ENCODE measurements at places on chromosomes 4 and X.
A peak's percentile ranks its signal among the peaks of the same experiment; 100 is the strongest.

DNA sequence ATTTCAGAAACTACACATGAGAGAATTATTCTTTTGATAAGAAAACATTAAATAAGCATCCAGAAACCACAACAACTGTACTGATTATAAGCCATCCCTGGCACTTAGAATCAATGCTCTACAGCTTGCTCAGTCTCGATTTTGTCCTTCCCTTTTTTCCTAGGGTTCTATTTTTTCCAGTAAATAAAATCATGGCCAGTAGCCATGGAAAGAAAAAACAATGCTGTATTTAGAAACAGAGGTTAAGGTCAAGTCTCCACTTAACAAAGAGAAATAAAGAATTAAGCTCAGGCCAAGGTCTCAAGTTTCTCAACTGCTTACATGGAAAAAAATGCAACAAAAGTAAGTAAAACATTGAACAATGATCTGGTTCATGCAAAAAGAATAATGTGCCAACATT lies 38.7 kb upstream of the GRID2 start:
- no peaks in the 10 kb centered on the region for H3K27me3 ChIP-seq
- no peak overlapping the region for H3K4me3 ChIP-seq
- no peaks in the 10 kb centered on the region for H3K36me3 ChIP-seq
- no peak overlapping the region for H3K27ac ChIP-seq
- peak; percentile 7 for DNase-seq

GRCh38 chr4:15231265-15232091 lies 196.4 kb upstream of the C1QTNF7 start:
- H3K4me3 ChIP-seq, result no peak overlapping the region
- no peak overlapping the region for H3K27ac ChIP-seq
- peak; percentile 76 for DNase-seq
- H3K4me1 ChIP-seq, result peaks cover 28% of the 10 kb centered on the region

GRCh38 chr4:107658400-107659336 lies 61.4 kb downstream of the PAPSS1 start:
- no peak overlapping the region for H3K4me3 ChIP-seq
- H3K27ac ChIP-seq, result no peak overlapping the region

- H3K4me1 ChIP-seq, result no peaks in the 10 kb centered on the region
- no peak for DNase-seq
- no peaks in the 10 kb centered on the region for H3K36me3 ChIP-seq
- H3K27ac ChIP-seq, result no peak overlapping the region
- H3K27me3 ChIP-seq, result no peaks in the 10 kb centered on the region
- H3K4me3 ChIP-seq, result no peak overlapping the region
These were observed 11.7 kb downstream of the MMRN1 start for GRCh38 chr4:89906316-89906715.

- no peak for DNase-seq
- no peaks in the 10 kb centered on the region for H3K36me3 ChIP-seq
- H3K4me1 ChIP-seq, result no peaks in the 10 kb centered on the region
- H3K27me3 ChIP-seq, result no peaks in the 10 kb centered on the region
- no peak overlapping the region for H3K27ac ChIP-seq
These were observed 69.5 kb downstream of the IL15 start for GRCh38 chr4:141705747-141706377.

- peaks cover 9% of the 10 kb centered on the region for H3K27me3 ChIP-seq
- H3K36me3 ChIP-seq, result no peaks in the 10 kb centered on the region
- no peaks in the 10 kb centered on the region for H3K4me1 ChIP-seq
- no peak overlapping the region for H3K27ac ChIP-seq
- DNase-seq, result peak; percentile 26
These were observed 2.4 kb downstream of the MID1 start for GRCh38 chrX:10617999-10618351.

GRCh38 chr4:26787461-26788340 lies 72.9 kb upstream of the STIM2 start:
- peak overlapping the region; percentile 28 for H3K27ac ChIP-seq
- DNase-seq, result peak; percentile 75
- H3K4me3 ChIP-seq, result no peak overlapping the region

- no peaks in the 10 kb centered on the region for H3K4me1 ChIP-seq
- no peak for DNase-seq
- no peak overlapping the region for H3K27ac ChIP-seq
- no peaks in the 10 kb centered on the region for H3K36me3 ChIP-seq
- no peaks in the 10 kb centered on the region for H3K27me3 ChIP-seq
These were observed 178.7 kb downstream of the KDR start for GRCh38 chr4:54946741-54947140.

DNA sequence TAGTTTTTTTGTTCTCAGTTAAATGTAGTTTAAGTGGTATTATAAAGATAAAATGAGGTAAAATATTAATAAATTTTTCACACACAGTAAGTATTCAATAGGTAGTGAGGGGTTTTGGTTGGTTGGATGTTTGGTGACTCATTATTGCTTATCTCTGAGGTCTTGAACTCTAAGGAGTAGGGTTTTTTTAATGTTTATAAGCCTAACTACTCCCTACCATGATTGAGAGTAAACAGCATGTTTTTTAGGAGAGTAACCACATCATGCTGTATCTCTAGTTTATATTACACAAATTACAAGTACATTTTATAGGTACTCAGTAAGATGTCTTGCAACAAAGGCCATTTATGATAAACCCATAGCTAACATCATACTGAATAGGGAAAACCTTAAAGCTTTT lies 181.6 kb downstream of the MAPK10 start:
- H3K4me3 ChIP-seq, result no peak overlapping the region
- no peak for DNase-seq
- no peak overlapping the region for H3K27ac ChIP-seq
- H3K27me3 ChIP-seq, result no peaks in the 10 kb centered on the region

All from stomach (tissue), 19 donors.